ENCODE measurements at places on chromosomes 6 and 20. TPM values are rescaled to one million over a fixed set of nuclear protein-coding genes. Genes with fewer than 3 reads are reported as not detected.

TRERF1 gene
- total RNA-seq: 10.8 TPM

TRIM31 gene
- total RNA-seq: not detected

BPIFB4 gene
- total RNA-seq: not detected

DNAH8 gene
- not detected for total RNA-seq

RHAG gene
- 3.5 TPM for total RNA-seq

IYD gene
- total RNA-seq: under 0.01 TPM

POU3F2 gene
- not detected for total RNA-seq

SESN1 gene
- total RNA-seq: 35.0 TPM

LPA gene
- not detected for total RNA-seq

GPSM3 gene
- 58.7 TPM for total RNA-seq

KCNQ2 gene
- total RNA-seq: 0.27 TPM

XKR7 gene
- under 0.01 TPM for total RNA-seq

BPIFB1 gene
- not detected for total RNA-seq

TUBB2B gene
- total RNA-seq: 0.54 TPM

LHFPL5 gene
- total RNA-seq: not detected

DYNLT1 gene
- 35.0 TPM for total RNA-seq

OPRL1 gene
- total RNA-seq: 10.5 TPM

FAM184A gene
- 0.27 TPM for total RNA-seq

RBPJL gene
- not detected for total RNA-seq

FAM83B gene
- under 0.01 TPM for total RNA-seq

All from hematopoietic multipotent progenitor cell (in vitro differentiated cells).